ENCODE measurements at places on chromosomes 5 and 9.
A peak's percentile ranks its signal among the peaks of the same experiment; 100 is the strongest.

- DNase-seq: no peak
These were observed 42.6 kb downstream of the ANKRD55 start for GRCh38 chr5:56190497-56190896.

DNA sequence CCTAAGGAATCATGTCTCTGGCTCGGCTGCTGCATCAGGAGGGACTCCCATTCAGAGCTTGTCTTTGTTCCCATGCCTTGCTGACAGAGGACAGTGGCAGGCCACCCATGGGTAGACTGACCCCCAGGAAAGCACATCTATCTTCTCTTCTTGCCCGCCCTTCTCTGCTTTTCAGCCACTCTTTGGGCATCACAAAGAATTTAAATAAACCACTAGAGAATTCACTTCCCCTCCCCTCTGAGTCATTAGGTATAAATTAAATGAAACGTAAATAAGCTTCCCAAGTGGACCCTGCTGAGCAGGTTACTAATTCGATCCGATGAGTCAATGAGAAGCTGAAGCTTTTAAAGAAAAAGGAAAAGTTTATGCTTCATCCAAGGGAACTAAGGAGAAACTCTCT lies 97.0 kb downstream of the DRD1 start:
- no peak for DNase-seq

GRCh38 chr9:27292659-27293405 lies 4.1 kb downstream of the EQTN start:
- no peak for DNase-seq

DNA sequence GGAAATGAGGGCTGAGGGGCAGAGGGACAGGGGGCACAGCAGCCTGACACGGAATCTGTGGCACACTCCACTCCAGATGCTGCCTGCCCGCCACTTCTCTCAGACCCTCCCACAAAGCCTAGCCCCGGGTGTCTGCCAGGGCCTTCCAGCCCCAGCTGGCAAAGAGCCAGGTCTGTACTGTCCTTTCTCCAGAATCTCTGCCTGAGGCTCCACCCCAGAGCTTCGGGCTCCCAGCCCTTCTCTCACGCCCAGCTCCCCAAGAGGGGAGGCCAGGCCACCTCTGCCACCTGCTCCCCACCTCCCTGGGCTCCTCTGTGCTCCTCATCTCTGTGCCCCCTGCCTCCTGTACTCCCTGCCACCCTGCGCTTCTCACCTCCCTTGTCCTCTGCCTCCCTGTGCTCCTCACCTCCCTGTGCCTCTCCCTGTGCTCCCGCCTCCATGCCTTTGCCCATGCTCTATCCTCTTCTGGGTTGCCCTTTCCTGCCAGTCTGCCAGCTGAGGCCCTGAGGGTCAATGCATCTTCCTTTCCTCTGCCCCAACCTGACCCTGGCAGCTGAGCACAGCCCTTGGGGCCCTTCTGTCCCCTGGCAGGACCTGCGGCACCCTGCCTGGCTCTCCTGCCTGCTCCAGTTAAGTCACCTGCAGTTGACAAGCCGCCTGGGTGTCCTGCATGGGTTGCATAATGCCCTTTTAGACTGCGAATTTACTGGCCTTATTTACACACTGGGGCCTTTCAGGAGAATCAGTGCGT lies 36.4 kb downstream of the RASGEF1C start:
- no peak for DNase-seq

GRCh38 chr9:104412238-104412637 lies 91.8 kb upstream of the OR13F1 start:
- DNase-seq: no peak

DNA sequence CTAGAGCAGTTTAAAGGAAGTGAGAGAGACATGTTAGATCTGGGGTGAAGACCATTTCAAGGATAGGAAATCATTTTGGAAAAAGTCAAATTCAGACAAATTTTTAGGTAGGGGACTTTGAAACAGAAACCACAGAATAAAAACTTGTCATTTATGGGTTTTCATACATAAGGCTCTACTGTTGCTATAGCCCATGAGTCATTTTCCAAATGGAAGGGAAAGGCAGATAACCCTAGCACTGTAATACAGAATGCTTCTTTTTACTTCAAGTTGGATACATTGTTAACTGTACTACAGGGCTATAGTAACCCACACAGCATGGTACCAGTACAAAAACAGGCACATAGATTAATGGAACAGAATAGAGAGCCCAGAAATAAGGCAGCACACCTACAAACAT lies 455.4 kb downstream of the EBF1 start:
- no peak for DNase-seq

DNA sequence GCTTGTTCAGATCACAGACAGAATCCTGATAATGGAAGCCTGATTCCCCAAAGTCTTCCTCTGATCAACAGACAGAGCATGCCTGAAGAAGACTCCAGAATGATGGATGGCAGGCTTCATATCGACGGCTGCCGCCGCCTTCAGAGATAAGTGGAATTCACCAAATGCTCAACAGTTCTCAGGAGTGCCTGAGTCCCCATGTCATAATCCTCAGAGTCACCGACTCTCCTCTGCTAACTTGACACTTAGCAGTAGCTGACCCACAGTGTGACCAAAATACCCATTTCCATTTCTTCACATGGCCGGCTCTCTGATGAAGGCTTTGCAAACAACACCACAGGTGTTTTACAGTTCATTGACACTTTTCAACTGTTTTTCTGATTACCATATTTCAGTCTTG lies 58.7 kb downstream of the PRDM6 start:
- DNase-seq: no peak

- DNase-seq: peak; percentile 53
These were observed at the start of gene ADAMTS6 for GRCh38 chr5:65481635-65482295. Gene ADAMTS6, minus strand, starts transcription at chr5:65481920. Its CDS starts 8,247 bp downstream, at chr5:65473673.

DNA sequence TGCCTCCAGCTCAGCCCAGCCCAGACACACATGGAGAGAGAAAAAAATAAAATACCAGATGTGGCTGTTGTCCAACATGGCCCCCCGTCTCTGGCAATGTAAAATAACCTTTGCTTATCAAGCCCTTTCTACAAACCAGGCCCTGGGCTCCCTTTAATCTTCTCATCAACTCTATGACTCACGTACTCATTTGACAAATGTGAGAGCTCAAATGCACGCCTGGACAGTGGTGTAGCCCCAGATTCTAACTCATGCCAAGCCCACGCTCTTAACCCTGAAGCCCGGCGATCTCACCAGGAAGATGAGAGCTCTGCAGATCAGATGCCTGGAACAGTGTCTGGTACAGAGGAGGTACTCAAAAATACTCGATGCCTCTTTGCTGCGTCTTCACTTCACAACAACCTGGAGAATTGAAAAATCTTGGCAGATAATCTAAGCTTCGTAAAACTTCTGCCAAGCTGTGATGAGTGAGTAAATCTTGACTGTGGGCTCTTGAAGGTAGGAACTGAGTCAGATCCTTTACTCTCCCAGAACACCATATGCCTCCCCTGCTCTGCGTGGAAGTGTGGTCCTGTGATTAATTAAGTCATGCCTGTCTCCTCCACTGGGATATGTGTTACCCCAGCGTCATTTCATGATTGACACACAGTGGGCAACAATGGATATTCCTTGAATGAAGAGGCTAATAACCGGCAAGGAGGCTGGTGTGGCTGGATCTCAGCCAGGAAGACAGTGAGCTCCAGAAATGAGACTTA lies 102.0 kb upstream of the FSTL4 start:
- DNase-seq: no peak

DNA sequence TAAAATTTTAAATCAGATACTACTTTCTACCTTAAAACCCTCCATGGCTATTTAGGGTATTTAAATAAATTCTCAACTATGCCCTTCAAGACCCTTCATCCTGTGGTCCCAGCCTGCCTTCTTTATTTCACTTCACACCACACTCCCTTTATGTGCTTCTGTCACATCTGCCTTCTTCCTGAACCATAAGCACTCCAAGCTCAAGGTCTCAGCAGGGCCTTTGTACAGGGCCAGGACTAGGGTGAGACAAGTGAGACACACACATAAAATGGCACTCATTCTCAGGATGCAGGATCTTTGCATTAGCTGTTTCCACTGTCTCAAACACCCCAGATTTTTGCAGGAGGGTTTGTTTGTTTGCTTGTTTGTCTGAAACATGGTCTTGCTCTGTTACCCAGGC lies 7.6 kb downstream of the ITK start:
- no peak for DNase-seq

DNA sequence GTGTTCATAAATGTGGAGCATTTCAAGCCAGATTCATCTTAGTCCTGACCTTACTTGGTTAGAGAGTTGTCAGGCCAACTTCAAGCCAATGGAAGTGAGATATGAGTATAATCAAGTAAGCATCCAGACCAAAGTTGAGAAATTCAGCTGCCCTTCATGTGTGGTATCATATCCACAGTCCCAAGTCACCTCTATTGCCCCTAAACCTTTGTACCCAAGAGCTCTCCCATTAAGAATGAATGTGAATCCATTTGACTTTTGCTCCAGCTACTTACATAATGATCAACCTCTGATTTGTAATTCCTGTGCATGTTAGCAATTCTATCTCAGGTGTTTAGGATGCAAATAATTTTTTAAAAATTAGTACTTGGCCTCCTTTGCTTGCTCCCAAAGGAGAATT lies 342.7 kb downstream of the ADGRV1 start:
- DNase-seq: no peak

- DNase-seq: peak; percentile 82
These were observed at the start of gene RFK for GRCh38 chr9:76394195-76394959. Gene RFK, minus strand, starts transcription at chr9:76394426. Its CDS starts 255 bp downstream, at chr9:76394171.

- DNase-seq: no peak
These were observed at the start of gene PTGS1 for GRCh38 chr9:122370869-122371755. Gene PTGS1, plus strand, starts transcription at chr9:122371024. Its CDS starts 61 bp downstream, at chr9:122371085.

- DNase-seq: no peak
These were observed 25.7 kb downstream of the DRD1 start for GRCh38 chr5:175418251-175418650.

GRCh38 chr5:152465140-152465539 lies 60.1 kb upstream of the NMUR2 start:
- DNase-seq: no peak

GRCh38 chr5:44774279-44774880 lies 34.4 kb upstream of the MRPS30 start:
- DNase-seq: no peak

DNA sequence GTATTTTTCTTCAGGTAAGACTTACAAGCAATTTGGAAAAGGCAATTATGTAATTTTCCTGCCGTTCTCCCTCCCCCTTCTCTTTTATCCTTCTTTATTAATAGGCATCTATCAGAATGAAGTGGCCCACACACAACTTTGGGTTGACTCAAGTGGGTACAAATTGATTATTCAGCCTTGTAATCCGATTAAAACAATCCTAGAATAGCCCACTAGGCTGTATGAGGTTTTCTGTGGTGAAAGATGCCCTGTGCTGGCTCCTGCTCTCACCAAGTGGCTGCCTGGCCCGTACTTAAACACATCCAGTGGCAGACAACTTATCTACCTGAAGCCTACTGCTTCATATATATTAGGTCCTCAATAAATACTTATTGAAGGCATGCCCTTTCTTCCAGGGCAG lies 177.3 kb upstream of the C9orf72 start:
- no peak for DNase-seq
